ENCODE measurements at places on chromosomes 3 and 15. TPM values are rescaled to one million over a fixed set of nuclear protein-coding genes. Genes with fewer than 3 reads are reported as not detected.

The ADGRG7 gene
- total RNA-seq, result not detected

DNA sequence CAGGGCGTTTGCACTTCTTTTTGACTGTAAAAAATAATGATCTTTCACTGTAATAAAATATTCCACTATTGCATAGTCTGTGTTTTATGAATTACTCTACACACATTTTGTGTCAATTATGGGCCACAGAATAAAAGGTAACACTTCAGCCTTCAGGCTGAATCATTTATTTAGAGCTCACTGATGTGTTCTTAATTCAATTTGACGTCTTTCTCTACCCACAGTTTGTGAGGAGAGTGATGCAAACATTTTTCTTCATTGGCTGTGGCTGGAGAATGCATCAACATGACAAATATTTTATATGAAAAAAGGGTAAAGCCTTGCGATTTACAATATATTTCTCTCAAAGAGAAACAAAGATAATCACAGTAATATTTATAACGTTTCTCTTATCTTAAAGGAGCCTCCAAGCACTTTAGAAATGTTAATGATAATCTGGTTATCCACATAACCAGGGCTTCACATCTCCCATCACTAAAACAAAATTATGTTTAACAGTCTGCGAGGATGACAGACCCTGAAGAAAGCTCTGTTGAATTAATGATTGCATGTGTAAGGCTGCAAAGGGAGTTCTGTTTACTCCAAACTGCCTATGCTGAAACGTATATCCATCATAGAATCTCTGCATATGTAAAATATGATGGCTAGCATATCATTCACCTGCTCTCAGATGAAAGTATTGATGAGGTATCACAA, 951.3 kb downstream of the ZPLD1 start:
- DNase-seq, result no peak

The SATB1 gene
- 2.7 TPM for total RNA-seq

The LRRC31 gene
- not detected for total RNA-seq

The IL16 gene
- 0.81 TPM for total RNA-seq

Data from HCT116 (cell line).